Sigmoid colon (tissue), 7 donors: ENCODE measurements at places on chromosomes 3 and 15. TPM values are rescaled to one million over a fixed set of nuclear protein-coding genes. Genes with fewer than 3 reads are reported as not detected.

CHRD gene
- 1.8 TPM for polyA plus RNA-seq

RASL12 gene
- 10.2 TPM for polyA plus RNA-seq

TGFBR2 gene
- polyA plus RNA-seq: 56.4 TPM

NR1I2 gene
- polyA plus RNA-seq: 50.6 TPM

ZDHHC3 gene
- polyA plus RNA-seq: 77.2 TPM

VEPH1 gene
- 1.8 TPM for polyA plus RNA-seq

COL6A5 gene
- 0.09 TPM for polyA plus RNA-seq

SLC41A3 gene
- polyA plus RNA-seq: 5.1 TPM

PRSS50 gene
- not detected for polyA plus RNA-seq

NLGN1 gene
- under 0.01 TPM for polyA plus RNA-seq

GPR149 gene
- polyA plus RNA-seq: not detected

CYP11A1 gene
- not detected for polyA plus RNA-seq

NEK4 gene
- 7.4 TPM for polyA plus RNA-seq

MAGI1 gene
- polyA plus RNA-seq: 10.2 TPM

KCNMB3 gene
- 1.5 TPM for polyA plus RNA-seq

HES1 gene
- polyA plus RNA-seq: 47.4 TPM

GOLGA6L7 gene
- not detected for polyA plus RNA-seq

FEZF2 gene
- not detected for polyA plus RNA-seq

TMEM39A gene
- 9.4 TPM for polyA plus RNA-seq

LTK gene
- polyA plus RNA-seq: 4.6 TPM

ACP3 gene
- 1.8 TPM for polyA plus RNA-seq

MEX3B gene
- 1.0 TPM for polyA plus RNA-seq

MBNL1 gene
- polyA plus RNA-seq: 60.5 TPM

SEMA3B gene
- 15.3 TPM for polyA plus RNA-seq

ITIH4 gene
- polyA plus RNA-seq: not detected
